Left lung (tissue), 14 donors: ENCODE measurements at places on chromosomes 5 and 9. TPM values are rescaled to one million over a fixed set of nuclear protein-coding genes. Genes with fewer than 3 reads are reported as not detected.

GRCh38 chr9:136762915-136763648 lies 1.2 kb downstream of the LCN15 start:
- no peaks in the 10 kb centered on the region for H3K36me3 ChIP-seq
- H3K4me1 ChIP-seq: no peaks in the 10 kb centered on the region
- peak; percentile 84 for DNase-seq

GRCh38 chr5:111545031-111545430 lies 32.7 kb upstream of the STARD4 start:
- no peaks in the 10 kb centered on the region for H3K36me3 ChIP-seq
- no peak overlapping the region for H3K4me3 ChIP-seq
- peaks cover 2% of the 10 kb centered on the region for H3K4me1 ChIP-seq
- no peak for DNase-seq
- H3K27me3 ChIP-seq: no peaks in the 10 kb centered on the region

DNA sequence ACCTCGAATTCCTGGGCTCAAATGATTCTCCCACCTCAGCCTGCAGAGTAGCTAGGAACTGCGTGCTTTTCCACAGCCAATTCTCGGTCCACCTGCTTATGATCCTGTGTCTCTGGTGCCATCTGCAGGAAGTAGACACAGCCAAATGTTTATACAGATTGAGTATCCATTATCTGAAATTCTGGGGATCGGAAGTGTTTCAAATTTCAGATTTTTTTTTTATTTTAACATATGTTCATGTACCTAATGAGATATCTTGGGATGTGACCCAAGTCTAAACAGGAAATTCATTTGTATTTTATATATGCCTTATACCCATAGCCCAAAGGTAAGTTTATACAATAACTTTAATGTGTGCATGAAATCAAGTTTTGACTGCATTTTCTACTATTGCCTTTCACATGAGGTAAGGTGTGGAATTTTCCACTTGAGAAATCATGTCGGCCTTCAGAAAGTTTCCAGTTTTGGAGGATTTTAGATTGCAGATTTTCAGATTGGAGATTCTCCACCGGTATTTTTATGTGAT lies 89.5 kb downstream of the ESM1 start:
- no peaks in the 10 kb centered on the region for H3K27me3 ChIP-seq
- H3K36me3 ChIP-seq: no peaks in the 10 kb centered on the region
- no peaks in the 10 kb centered on the region for H3K4me1 ChIP-seq
- H3K4me3 ChIP-seq: no peak overlapping the region
- no peak overlapping the region for H3K27ac ChIP-seq

DNA sequence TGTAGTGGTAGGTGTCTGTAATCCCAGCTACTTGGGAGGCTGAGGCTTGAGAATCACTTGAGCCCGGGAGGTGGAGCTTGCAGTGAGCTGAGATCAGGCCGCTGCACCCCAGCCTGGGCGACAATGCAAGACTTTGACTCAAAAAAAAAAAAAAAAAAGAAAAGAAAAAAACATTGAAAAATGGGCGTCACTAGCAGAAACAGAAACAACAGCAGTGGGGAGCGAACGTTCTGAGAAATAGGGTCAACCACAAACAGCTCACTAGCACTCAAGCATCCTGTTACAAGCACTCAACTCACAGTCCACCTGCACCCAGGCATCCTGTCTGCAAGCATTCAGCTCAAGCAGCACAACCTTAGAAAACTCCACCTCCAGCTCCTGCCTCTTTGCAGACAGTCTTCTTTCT lies 17.2 kb downstream of the TRIM14 start:
- peaks cover 51% of the 10 kb centered on the region for H3K36me3 ChIP-seq
- peaks cover 47% of the 10 kb centered on the region for H3K4me1 ChIP-seq
- H3K4me3 ChIP-seq: no peak overlapping the region
- DNase-seq: peak; percentile 68

- no peak overlapping the region for H3K4me3 ChIP-seq
- DNase-seq: no peak
- H3K4me1 ChIP-seq: no peaks in the 10 kb centered on the region
- H3K27me3 ChIP-seq: no peaks in the 10 kb centered on the region
- H3K36me3 ChIP-seq: no peaks in the 10 kb centered on the region
Observed at GRCh38 chr9:115627511-115627910, 509.6 kb upstream of the TNC start.

- no peaks in the 10 kb centered on the region for H3K27me3 ChIP-seq
- no peaks in the 10 kb centered on the region for H3K36me3 ChIP-seq
- H3K27ac ChIP-seq: no peak overlapping the region
- peaks cover 24% of the 10 kb centered on the region for H3K4me1 ChIP-seq
Observed at GRCh38 chr9:92988215-92988768, 41.0 kb downstream of the FGD3 start.

DNA sequence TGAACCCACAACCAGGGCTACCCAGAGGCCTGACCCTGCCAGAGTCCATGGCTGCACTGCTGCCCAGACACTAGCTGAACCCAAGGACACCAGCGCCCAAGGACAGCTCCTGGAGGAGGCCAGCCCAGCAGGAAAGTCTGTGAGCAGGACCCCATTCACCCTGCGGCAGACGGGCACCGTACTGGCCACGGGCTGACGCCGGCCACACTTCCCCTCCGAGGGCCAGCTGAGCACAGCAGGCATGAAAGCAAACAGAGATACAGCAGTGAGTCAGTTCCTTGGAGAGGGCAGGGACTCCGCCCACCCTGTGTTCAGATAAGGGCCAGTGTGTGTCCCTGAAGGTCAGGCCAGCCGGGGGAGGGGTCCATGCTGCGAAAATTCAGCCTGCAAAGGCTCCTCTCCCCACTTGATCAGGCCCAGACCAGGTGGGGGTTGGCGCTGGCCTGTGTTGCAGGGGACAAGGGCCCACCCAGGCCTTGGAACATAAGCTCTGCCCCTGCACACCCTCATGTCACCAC lies 3.2 kb downstream of the RNF208 start:
- no peaks in the 10 kb centered on the region for H3K36me3 ChIP-seq
- H3K27ac ChIP-seq: peak overlapping the region; percentile 28
- no peak overlapping the region for H3K4me3 ChIP-seq
- DNase-seq: no peak
- H3K4me1 ChIP-seq: peaks cover 43% of the 10 kb centered on the region

DNA sequence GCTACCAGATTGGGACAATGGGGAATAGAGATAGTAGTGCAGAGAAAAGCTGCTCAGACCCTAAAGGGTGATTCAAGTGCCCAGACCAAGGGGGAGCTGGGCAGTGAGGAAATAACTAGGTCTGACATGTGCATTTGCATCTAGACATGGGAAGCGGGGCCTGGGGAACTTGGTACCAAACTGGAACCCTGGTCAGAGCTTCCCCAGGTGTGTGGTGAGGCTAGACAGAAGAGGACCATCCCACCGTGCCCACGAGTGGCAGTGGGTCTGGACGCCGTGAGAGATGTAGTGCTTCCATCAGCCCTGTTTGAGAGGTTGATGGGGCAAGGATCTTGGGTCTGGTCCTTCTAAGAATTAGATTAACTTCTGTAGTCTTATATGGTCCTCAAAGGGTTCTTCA lies 7.6 kb downstream of the TMEM8B start:
- H3K27me3 ChIP-seq: peaks cover 31% of the 10 kb centered on the region
- no peaks in the 10 kb centered on the region for H3K36me3 ChIP-seq
- H3K4me3 ChIP-seq: no peak overlapping the region
- DNase-seq: no peak
- no peak overlapping the region for H3K27ac ChIP-seq

- no peak for DNase-seq
- peaks cover 43% of the 10 kb centered on the region for H3K4me1 ChIP-seq
- H3K4me3 ChIP-seq: no peak overlapping the region
- peak overlapping the region; percentile 63 for H3K27ac ChIP-seq
- H3K36me3 ChIP-seq: no peaks in the 10 kb centered on the region
Observed at GRCh38 chr5:160271836-160272235, 40.5 kb downstream of the CCNJL start.

Gene PHYHD1
- total RNA-seq: 32.6 TPM
